ENCODE measurements at places on chromosomes 7 and 10.

DNA sequence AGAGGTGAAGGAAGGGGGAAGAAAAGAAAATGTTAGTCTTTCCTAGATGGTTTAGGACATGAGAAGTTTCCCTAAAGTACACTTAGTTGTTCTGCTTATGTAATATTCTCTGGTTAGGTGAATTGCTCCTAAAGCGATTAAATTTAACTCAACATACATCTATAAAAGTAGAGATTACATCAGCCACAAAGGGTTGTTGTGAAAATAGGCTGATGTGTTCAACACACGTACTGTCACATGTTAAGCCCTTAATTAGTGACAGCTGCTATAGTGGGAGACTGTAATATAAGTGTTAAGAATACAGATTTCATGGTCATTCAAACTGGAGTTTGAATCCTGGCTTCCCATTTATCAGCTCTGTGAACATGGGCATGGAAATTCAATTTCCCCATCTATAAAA lies 12.8 kb downstream of the HECTD2 start:
- DNase-seq = no peak

GRCh38 chr10:8242295-8242872 lies 187.9 kb downstream of the GATA3 start:
- no peak for DNase-seq

- DNase-seq = peak; percentile 84
These were observed 411.5 kb downstream of the SFMBT2 start for GRCh38 chr10:6999232-6999925.

DNA sequence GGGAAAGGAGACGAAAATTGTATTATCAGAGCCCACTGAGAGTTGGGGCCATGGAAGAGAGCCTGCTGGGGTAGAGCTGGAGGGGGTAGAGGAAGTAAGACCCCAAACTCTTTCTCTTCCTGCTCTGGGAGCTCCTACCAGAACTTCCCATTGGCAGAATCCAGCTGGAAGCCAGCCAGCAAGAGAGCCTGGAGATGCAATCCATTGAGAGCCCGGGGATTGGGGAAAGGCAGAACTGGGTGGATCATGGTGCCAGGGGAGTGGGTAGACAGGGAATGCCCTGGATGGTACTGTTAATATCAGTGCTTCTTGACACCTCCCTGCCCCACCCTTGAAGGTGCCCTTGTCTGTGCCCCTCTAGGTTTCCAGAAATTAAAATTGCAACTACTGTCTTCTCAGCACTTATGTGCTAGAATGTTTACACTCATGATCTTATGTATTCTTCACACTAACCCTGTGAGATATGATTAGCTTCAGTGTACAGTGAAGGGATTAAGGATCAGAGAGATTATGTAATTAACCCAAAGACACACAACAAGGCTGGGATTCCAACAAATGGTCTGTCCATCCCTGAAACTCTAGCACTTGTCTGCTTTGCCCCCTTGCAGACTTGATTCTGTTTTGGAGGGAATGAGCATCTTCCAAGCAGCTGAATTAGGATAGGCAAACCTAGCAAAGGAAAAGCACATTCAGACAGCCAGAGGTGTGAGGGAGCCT lies 154.1 kb downstream of the C10orf105 start:
- no peak for DNase-seq

DNA sequence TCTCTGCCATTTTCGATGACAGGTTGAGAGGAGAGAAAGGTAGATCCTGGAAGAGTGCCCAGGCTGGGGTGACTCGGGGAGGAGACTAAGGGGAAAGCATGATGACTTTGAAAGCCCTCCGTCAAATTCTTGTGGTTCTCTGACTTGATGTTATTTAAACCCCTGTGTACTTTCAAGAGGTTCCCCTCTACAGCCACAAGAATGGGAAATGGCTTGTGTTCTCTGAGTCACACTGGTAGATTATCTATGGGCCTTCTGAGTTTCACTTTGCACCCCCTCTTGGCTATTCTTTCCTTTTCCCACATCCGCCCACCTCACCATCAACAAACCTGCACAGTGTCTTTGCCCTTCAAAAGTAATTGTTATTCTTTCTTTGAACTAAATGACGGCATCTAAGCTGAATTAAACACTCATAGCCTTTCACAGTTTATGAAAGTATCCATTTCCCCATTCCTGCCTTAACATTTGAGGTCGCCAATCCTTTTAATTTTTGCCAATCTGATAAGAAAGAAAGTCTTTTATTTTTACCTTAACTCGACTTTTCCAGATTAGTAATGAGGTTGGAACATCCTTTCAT lies 24.1 kb downstream of the PRF1 start:
- no peak for DNase-seq

DNA sequence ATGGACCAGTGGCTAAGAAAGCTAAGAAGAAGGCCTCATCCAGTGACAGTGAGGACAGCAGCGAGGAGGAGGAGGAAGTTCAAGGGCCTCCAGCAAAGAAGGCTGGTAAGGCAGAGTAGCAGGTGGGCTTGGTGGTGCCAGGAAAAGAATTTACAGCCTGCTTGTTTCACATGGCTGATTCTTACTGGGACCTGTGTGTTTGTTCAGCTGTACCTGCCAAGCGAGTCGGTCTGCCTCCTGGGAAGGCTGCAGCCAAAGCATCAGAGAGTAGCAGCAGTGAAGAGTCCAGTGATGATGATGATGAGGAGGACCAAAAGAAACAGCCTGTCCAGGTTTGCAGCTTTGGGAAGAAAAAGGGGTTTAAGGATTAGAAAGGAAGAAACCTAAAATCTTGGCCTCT lies 5.0 kb downstream of the NOLC1 start:
- DNase-seq = no peak

DNA sequence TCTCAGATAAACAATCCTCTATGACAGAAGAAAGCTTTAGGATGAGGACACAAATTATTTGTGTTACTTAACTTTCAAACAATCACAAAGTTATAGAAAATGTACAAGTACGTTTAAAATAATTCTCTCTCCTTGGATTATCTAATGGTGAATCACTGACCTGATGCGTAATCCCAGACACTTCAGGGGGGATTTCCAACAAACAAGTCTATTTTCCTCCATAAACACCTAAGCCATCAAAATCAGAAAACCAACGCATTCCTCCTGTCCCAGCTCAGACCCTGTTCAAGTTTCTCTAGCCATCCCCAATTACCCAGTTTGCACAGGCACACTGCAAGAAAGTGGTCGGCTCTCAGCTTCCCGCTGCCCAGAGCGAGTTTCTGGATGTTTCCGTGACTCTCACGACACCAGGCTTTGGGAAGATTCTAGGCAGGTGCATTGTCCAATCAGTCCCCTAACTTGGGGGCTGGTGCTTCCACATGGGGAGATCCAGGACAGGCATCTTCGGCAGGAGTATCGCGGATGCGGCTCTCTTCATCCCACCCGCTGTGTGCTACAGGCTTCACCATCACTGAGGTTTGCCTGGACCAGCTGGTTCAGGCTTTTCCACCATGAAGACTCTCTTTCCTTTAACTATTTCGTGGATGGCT lies 200.0 kb downstream of the ZMYND11 start:
- DNase-seq = no peak

- DNase-seq = no peak
These were observed 1.2 kb downstream of the BRAF start for GRCh38 chr7:140923358-140924006.

GRCh38 chr7:112205343-112206237 lies 609 bp downstream of the DOCK4 start:
- DNase-seq = peak; percentile 70

DNA sequence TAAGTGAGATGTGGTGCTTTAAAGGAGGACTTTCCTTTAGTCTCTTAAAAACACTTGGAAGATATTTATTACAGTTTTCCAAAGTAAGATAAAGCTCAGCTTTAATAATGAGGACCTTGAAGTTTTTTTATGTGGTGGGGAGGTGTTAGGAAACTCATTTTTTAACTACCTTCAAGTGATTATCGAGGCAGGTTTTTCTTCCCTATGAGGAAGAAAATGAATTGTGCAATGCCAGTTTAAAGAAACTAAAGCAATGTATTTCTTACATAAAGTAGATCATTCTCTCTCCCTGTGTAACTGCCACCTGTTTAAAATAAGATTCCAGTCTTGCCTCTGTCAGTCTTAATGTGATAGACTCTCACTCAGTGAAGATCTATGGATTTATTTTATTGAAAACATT lies 27.9 kb downstream of the ZEB1 start:
- DNase-seq = no peak

DNA sequence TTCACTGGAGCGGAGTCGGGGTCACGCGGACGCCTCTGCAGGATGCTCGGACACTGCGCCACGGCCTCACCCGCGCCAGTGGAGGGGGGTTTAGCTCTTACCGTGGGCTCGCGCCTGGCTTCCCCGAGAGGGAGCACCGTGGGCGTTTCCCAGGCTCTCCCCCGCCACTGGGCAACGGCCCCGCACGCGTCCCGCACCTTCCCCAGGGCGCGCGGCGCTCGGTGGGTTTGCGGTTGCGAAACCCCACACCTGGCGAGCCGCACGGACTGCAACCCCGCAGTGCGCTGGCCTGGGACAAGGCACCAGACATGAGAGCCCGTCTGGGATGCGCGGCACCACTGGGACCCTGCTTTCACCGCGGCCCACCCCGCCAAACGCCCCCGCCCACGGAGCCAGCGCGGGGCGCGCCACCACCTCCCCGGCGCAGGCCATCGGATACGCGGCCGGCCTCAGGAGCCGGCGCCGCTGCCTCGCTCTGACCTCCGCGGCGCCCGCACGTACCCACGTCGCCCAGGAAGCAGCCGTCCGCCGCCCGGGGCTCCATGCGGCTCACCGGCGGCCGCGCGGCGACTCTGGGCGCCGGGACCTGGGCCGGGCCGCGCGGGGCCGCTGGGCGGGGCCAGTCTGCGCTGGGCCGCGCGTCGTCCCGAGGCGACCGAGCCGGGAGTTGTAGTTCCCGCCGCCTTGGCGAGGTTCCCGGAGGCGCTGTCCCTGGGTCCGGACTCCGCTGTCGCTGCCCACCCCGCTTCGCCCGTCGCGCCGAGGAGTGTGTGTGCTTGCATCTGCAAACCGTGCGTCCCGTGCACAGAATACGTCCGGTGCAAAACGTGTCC lies at the start of gene ASB13:
TSS of gene ASB13 (minus strand) at position 588 of the 833 bp plus-strand sequence. CDS start at position 544, 44 bp downstream.
- DNase-seq = peak; percentile 67

DNA sequence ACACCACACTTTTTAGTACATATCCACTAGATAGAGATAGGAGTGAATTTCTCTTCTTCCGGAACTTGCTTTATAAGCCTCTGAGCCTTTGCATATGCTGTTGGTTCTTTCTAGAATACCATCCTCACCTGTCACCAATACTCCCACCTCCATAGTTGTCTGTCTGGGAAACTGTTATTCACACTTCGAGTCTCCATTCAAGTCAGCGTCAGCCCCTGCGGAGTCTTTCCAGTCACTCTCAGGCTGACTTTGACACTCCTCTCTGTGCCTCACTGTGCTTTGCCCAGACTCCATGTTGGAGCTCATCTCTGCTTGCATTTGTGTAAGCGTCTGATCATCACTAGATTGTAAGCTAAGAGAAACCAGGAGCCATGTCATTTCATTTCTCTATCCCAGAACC lies 66.5 kb upstream of the NRBF2 start:
- no peak for DNase-seq

Data from anterior cingulate cortex (tissue), 58 donors.